ENCODE measurements at places on chromosomes 1 and 21. TPM values are rescaled to one million over a fixed set of nuclear protein-coding genes. Genes with fewer than 3 reads are reported as not detected.

- DNase-seq: no peak
Observed at GRCh38 chr1:3365523-3366125, 88.8 kb upstream of the ARHGEF16 start.

GRCh38 chr1:52032785-52033131, 852 bp downstream of the KTI12 start:
- DNase-seq: peak; percentile 13

DNA sequence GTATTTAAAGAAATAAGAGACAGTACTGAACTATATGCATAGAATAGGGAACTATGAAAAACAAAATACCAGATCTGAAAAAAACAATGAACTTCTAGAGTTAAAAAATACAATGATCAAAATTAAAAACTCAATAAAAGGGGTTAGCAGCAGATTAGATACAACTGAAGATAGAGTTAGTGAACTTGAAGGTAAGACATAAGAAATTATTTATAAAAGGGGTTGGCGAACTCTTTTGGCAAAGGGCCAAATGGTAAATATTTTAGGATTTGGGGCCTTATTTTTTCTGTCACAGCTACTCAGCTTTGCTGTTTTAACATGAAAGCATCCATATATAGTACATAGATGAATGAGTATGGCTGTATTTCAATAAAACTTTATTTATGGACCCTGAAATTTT, 111.4 kb downstream of the ST3GAL3 start:
- no peak for DNase-seq

DNA sequence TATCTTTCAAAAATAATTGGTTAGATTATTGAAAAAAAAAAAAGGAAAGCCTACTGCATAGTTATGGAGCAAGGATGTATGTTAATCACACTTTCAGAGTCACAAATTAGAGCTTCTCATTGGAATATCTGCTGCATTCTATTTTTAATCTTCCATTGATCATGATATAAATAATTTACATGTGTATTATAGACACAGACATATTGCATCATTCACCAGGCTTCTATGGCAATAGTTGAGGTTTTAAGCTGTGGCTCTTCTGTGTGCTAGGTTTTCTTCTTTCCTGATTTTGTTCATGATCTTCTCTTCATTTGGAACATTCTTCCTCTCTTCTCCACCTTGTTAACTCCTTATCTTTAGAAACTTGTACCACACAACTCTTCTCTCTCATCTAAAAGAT, 123.2 kb upstream of the HMCN1 start:
- DNase-seq: no peak

DNA sequence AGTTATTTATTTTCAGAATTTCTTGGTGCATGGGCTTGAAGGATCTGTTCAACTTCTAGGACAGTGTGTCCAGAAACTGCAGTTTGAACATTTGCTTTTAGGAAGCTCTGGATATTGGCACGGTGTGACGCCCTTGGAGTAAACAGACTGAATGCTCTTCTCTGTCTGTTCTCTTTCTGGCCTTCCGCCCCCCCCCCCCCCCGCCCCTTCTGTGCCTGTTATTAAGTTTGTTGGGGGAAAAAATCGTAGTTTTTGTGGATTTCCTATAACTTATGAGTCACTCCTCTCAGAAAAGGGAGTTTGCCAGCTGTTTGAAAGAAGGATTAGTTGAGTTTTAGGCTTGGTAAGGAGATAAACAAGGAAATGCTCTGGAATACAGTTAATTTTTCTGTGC, 1.2 kb downstream of the KCTD3 start:
- peak; percentile 25 for DNase-seq

DNA sequence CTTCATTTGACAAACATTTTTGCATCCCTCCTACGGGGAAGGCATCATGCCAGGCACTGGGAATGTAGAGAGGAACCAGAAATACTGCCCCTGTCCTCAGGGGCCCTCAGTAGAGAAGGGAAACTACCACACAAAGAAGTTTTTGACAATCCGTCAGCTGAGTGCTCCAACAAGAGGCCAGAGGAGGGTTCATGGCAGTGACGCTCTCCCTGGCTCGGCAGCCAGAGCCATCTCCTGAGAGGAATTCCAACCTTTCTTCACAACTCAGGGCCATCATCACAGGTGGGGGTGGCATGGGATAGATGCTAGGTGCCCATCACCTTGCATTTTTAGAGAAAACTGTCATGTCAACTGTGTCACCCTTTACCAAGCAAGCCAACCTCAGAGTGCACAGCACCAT, 154.1 kb downstream of the HIVEP3 start:
- DNase-seq: no peak

- no peak for DNase-seq
Observed at GRCh38 chr1:116194568-116194967, 83.4 kb downstream of the MAB21L3 start.

The LHX8 gene
- total RNA-seq: not detected

The CD1B gene
- not detected for total RNA-seq
